Activated naive CD8-positive, alpha-beta T cell treated with anti-CD3 and anti-CD28 coated beads, Interleukin-2, amount 50 U/mL, for 16 hours (primary cell): ENCODE measurements at places on chromosomes 5 and 9.

- no peak for DNase-seq
Measured at GRCh38 chr5:149207831-149208230, 63.8 kb upstream of the AFAP1L1 start.

- no peak for DNase-seq
Measured at GRCh38 chr9:34522091-34522887, 501 bp downstream of the ENHO start.

DNA sequence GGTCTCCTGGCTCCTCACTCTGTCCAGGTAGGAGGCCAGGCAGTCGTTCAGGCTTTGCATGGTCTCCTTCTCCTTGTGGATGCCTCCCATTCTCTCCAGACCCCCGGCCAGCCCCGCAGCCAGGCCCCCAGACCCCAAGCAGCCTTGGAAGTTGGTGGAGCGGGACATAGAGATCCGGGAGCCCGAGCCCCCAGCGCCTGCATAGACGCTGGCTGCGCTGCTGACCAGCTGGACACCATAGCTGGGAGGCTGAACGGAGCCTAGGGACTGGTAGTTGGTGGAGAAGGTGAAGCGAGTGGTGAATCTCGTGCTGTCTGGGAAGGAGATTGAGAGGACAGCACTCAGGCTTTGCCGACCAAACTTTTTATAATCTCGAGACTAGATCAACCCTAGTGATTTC, 35.9 kb downstream of the FOXI1 start:
- no peak for DNase-seq

DNA sequence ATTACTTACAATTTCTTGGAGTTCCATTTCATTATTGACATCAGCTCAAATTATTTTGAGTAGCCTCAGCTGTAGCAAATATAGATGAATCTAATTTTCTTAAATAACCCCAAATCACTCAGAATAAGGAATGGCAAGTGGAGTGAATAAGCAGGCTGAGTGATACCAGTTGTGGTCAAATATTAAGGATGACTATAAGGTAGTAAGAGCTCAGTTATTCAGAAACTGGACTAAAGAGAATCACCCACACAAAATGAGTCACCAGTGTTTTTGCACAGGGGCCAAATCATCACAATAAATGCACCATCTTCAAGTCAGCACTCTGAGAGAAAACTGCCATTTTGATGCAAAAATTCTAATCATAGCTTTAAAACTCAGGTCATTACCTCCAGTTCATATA, 128.9 kb upstream of the TARS1 start:
- DNase-seq, result no peak

DNA sequence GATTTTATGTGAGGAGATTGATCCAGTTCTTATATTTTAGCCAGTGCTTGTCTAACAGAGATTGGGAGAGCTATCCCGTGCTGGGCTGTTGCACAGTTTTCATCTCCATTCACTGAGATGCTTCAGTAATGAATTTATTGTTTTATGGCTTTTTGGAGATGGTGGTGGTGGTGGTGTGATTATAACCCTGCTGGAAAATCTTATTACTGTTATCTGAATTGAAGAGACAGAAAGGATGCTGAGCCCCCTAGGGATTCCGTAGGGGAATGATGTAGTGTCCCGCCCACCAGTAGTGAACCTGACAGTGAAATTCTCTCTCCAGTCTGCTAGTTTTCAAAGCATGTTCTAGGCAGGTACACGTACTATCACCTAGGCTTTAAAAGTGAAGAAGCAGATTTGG, 1.9 kb downstream of the RAI14 start:
- no peak for DNase-seq

DNA sequence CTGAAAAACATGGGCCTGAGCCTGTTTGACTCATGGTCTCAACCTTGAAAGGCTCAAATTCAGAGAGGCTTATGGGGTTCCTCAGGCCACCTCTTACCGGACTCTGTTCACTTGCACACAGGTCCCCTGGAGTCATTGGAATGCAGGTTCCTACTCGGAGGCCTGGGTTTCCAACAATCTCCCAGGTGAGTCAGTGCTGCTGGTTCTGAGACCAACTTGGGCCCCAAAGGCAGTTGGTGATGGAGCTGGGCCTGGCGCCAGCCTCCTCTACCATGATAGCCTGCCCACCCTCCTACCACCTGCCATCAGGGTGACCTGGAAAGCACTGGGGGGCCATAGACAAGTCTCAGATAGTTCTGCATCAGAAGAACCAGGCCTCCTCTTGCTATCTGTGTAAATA, 188.4 kb downstream of the RGS3 start:
- DNase-seq, result no peak

DNA sequence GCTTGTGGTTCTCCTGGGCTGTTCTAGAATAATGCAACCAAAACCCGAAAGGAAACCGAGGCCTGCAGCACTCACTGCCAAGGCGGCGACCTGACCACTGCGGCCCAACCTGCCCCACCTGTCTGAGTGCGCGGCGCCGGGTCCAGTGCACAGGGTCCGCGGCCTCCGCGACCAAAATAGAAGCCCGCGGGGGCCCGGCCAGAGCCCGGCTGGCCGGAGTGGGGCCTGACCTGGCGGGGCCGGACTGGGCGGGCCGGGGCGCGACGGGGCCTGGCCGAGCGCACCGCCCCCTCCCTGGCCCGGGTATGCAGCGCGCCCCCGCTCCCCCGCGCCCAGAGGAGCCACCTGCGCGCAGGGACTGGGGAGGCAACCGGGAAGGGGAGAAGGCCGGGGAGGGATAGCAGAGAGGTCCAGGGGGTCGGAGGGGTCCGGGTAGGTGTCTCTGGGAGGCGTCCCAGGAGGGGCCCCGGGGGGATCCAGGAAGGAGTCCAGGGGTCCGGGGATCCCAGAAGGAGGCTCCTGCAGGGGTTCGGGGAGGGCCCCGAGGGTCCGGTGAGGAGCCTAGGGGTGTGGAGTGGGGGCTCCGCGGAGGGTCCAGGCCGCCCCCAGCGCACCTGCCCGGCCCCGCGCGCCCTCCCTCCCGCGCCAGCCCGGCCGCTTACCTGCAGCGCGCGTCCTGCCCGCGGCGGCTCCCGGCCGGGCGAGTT, 503 bp downstream of the SEMA4D start:
- no peak for DNase-seq

- peak; percentile 98 for DNase-seq
Measured at GRCh38 chr9:120868676-120869359, 8.2 kb downstream of the PHF19 start.

DNA sequence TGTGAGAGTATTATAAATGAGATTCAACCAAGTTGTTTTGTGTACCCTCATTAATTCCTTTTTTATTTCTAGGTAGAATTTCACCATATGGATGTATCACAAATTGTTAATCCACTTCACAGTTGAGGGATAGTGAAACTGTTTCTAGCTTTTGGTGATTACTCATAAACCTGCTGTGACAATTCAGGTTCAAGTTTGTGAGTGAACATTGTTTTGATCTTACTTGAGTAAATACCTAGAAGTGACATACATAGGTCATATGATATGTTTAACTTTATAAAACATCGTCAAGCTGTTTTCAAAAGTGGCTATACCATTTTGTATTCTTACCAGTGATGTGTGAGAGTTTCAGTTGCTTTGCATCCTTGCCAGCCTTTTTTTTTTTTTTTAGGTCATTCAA, 112.9 kb downstream of the CAMK4 start:
- DNase-seq, result no peak

DNA sequence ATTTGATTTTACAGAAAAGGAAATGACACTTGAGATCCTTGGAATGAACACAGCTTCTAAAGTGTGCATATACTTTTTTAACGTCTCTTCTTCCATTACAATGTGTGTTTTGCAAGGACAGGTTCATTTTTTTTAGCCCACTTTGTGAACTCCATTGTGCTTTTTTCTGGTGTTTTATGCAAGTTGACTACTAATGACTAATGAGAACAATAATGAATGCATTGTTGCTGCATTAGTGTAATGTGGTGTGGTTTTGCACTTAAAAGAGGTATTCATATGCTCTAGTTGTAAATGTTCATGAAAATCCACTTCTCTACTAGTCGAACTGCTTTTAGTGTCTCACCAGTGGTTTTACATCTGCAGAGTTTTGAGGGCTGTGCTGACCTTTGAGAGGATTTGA, 93.6 kb downstream of the UHRF2 start:
- DNase-seq, result no peak

- no peak for DNase-seq
Measured at GRCh38 chr9:135380311-135380960, 99.1 kb upstream of the PPP1R26 start.

DNA sequence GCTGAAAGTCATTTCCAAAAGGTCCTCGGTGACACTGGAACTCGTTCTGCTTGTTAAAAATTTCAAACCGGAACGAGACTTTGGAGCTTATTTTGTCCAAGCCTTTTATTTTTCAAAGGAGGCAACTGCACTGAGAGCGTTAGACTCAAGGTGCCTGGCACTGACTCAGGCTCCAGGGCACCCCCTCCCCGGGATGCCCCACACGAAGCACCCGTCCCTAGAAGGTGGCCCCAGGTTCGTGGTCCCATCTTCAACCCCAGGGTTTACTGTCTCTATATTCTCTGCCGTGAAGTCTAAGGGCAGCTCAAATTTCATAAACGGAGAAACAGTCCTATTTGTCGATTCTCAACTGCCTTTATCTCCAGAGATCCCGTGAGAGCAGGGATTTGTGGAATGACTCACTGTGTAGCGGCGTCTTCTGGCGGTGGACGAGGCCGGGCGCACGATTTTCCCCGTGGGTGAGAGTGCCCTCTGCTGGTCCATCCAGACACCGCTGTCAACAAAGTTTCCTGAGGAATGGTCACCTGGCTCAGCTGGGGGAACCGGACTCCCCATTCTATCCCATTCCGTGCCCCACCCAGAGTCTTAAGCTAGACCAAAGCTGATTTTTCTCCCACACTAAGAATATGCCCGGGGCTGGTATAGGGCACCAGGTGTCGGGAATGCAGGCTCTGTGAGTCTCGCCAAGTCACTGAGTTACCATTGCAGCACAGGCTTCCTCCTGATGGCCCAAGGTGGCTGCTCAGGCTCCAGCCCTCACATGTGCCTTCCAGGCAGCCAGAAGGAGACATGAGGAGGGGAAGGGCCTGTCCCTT, 27.1 kb upstream of the SLC6A19 start:
- DNase-seq, result no peak

GRCh38 chr5:78269088-78269703, 25.3 kb downstream of the AP3B1 start:
- DNase-seq, result no peak

GRCh38 chr5:56492812-56493211, 259.7 kb upstream of the ANKRD55 start:
- no peak for DNase-seq

DNA sequence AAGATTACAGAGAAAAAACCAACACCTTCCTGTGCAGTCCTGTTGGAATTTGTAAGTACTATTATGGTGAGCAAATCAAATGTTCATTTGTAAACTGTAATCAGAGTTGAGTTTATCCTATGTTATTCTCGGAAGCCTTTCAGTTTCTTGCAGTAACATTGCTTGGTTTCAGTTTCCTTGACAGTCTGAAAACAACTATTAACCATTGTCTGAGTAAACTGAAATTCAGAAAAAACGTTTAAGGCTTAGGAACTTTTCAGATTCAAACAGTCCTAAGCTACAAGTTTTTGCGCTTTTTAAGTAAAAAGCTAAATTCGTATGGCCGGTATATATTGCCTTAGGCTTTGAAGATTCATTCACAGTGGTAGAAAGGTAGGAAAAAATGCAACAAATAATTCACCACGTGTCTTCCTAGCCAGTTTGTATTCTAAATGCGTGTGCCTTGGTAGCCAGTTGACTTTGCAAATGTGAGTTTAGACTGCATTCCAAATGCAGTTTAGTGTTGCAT, 2.5 kb downstream of the GPBP1 start:
- no peak for DNase-seq

DNA sequence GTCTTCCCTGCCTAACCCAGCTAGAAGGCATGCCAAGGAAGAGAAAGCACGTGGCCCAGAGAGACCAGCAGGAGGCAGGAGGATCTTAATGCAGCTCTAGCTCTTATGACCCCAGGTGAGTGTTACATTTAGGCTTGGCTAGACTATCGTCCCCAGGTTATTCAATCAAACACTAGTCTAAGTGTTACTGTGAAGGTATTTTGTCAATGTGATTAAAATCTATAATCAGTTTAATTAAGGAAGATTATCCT, 483.7 kb downstream of the BNC2 start:
- DNase-seq, result no peak

DNA sequence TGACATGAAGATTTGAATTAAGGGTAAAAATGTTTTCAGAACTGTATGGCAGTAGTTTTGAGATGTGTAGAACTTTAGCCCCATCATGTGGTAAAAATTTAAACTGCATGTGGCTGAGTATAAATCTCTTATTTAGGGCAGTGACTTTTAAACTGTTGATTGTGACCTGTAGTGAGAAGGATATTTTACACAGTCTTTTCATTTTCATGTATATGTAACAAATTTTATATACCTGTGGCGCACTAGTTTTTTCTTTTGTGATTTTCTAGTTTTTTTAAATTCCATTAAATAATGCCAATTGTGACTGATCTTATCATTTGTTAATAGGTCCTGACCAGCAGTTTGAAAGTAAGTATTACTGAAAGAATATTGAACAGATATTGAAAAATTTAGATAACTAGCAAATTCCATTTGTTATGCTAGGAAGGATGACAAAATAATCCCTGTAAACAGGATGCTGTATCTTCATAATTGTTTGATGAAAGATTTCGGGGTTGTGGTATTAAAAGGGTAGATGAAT, 47.2 kb downstream of the GPBP1 start:
- DNase-seq, result no peak

- DNase-seq, result no peak
Measured at GRCh38 chr5:14732991-14733390, 68.5 kb downstream of the OTULIN start.

GRCh38 chr5:42912184-42912798, 100.6 kb upstream of the SELENOP start:
- no peak for DNase-seq

GRCh38 chr5:64872044-64872443, 103.3 kb downstream of the CWC27 start:
- no peak for DNase-seq

GRCh38 chr9:21967702-21968101, 26.5 kb downstream of the CDKN2A start:
- DNase-seq, result no peak

- DNase-seq, result no peak
Measured at GRCh38 chr9:89079391-89079790, 88.1 kb downstream of the S1PR3 start.

GRCh38 chr9:133707065-133707762, 30.9 kb downstream of the SARDH start:
- DNase-seq, result no peak

DNA sequence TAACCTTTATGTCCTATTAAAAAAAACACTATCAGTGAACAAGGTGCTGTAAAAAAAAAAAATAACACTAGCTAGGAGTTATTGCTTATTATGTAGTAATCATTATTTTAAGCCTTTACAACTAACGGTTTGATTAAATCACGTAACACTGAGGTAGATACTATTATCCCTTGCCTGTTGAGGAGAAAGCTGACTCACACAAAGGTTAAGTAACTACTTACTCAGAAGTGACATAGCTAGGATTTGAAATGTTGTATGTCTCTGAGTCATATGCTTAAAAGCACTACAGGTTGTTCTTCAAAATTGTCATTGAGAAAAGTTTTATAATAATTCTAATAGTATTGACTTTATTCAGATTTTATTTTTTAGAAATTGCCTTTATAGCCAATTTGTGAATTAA, 8.8 kb downstream of the TENT2 start:
- no peak for DNase-seq
